ENCODE measurements at places on chromosomes 7 and 10.

DNA sequence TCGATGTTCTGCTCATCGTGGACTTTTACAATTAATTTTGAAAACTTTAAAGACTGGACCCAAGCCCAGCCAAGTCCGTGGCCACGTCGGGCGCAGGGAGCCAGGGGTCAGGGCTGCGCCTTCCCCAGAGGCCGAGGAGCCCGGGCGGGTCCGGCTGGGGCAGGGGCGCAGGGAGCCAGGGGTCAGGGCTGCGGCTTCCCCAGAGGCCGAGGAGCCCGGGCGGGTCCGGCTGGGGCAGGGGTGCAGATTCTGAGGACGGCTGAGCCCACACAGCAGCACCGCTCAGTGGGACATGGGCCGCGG lies 75.2 kb downstream of the MICALL2 start:
- DNase-seq = no peak

DNA sequence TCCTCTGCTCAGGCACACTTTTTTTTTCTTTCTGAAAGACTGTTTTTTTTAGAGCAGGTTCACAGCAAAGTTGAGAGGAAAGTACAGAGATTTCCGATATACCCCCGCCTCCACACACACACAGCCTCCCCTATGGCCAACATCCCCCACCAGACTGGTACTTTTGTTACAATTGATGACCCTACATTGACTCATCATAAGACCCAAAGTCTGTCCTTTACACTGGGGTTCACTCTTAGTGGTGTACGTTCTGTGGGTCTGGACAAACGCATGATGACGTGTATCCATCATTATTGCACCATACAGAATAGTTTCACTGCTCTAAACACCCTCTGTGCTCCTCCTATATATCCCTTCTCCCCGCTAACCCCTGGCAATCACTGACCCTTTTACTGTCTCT lies 107.7 kb downstream of the RBM20 start:
- DNase-seq = no peak

GRCh38 chr7:79897166-79897565 lies 237.5 kb upstream of the GNAI1 start:
- DNase-seq = no peak

GRCh38 chr10:11292576-11293302 lies 275.1 kb downstream of the CELF2 start:
- no peak for DNase-seq

- DNase-seq = no peak
Measured at GRCh38 chr10:51137756-51138529, 63.7 kb downstream of the PRKG1 start.

GRCh38 chr10:63415640-63416244 lies 50.0 kb downstream of the JMJD1C start:
- DNase-seq = no peak

GRCh38 chr7:54687462-54688212 lies 71.4 kb downstream of the SEC61G start:
- no peak for DNase-seq

DNA sequence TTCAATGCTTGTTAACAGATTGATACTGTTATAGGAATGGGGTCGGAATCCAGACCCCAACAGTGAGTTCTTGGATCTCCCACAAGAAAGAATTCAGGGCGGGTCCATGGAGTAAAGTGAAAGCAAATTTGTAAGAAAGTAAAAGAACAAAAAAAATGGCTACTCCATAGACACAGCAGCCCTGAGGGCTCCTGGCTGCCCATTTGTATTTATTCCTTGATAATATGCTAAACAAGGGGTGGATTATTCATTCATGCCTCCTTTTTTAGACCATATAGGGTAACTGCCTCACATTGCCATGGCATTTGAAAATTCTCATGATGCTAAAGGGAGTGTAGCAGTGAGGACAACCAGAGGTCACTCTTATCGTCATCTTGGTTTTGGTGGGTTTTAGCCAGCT lies 717.2 kb upstream of the KCND2 start:
- no peak for DNase-seq

GRCh38 chr10:59331661-59332060 lies 30.7 kb downstream of the FAM13C start:
- no peak for DNase-seq

GRCh38 chr7:107816011-107816566 lies 13.1 kb upstream of the SLC26A3 start:
- DNase-seq = no peak

GRCh38 chr7:39016609-39017008 lies 38.9 kb downstream of the POU6F2 start:
- DNase-seq = peak; percentile 44

DNA sequence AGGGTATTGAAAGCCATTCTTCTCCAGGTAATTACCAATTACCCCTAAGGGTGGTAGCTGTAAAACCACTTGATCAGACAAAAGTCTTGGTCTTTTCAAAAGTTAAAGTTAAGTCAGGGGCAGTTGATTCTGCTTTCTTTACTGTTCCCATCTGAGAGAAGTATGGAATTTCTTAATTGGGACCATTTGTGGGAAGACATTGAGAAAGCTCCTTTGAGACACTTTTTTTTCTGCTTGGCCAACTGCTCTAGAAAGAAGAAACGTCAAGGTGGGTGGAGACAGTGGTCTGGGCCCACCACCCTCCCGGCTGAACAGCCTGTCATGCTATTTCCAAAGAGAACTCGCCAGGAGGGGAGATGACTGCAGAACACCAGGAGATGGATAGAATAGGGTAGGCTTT lies 45.3 kb downstream of the WNT2 start:
- DNase-seq = no peak

DNA sequence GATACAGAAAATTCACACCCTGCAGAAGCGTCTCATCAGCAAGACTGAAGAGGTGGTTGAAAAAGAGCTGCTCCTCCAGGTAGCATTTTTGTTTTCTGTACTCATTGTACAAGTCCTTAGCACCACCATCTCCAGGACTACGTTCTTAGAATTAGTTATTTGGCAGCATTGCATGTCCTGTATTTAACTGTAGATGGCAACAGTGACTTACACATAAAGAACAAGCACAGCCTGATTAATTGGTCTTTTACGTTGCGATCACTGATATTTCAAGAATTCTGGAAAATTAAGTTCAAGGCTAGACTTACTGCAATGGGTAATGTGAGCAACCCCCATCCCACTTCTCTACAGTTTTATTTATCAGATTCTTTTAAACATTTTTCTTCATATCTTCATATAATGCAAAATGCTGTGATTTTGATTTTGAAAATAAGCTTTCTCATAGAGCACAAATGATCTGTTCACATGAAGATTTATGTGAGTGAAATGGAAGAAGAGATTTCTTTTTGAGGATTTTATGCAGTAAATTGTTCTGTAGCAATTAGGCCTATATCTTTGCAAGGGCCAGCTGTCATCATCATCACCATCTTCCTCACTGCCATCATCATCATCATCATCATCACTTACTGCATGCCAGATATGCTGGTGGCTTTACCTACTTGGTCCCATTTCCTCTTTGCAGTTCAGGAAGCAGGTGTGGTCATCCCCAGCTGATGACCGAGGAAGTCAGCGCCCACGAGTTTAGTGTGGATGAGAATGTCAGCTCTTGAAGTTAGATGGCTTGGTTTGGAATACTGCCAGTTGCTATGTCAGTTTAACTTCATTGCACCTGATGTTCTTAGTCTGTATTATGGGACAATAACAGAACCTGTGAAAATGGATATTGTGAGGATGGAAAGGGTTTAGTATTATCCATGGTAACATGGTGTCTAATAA lies 53.4 kb downstream of the CFAP58 start:
- DNase-seq = no peak

DNA sequence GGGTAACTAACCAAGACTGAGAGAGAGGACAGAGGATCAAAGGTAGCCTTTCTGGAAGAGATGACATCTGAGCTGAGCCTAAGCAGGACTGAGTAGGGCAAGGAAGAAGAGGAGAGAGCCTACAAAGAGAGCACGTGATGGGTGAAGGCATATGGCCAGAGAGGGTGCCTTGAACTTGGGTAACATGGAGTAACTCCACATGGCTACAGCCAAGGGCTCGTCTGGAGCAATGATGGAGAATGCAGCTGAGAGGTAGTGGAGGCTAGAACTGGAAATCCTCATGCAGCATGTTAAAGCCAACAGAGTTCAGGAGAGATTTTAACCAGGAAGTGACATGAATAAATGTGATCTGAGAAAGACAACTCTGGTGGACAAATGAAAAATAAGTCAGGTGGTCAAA lies 77.8 kb downstream of the LRRC17 start:
- DNase-seq = no peak

DNA sequence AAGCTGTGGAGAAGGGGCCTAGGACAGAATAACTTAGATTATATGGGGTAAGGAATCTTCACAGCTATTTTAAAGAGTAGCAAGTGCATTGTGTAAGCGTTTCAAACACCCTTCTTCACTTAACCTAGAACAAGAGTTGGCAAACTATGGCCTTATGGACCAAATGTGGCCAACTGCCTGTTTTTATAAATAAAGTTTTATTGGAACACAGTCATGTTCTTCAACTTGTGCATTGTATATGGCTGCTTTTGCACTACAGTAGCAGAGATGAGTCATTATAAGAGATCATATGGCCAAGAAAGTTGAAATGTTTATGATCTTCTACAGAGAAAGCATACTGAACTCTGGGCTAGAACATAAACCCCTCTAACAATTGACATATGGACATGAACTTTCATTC lies 187.8 kb downstream of the ETV1 start:
- no peak for DNase-seq

DNA sequence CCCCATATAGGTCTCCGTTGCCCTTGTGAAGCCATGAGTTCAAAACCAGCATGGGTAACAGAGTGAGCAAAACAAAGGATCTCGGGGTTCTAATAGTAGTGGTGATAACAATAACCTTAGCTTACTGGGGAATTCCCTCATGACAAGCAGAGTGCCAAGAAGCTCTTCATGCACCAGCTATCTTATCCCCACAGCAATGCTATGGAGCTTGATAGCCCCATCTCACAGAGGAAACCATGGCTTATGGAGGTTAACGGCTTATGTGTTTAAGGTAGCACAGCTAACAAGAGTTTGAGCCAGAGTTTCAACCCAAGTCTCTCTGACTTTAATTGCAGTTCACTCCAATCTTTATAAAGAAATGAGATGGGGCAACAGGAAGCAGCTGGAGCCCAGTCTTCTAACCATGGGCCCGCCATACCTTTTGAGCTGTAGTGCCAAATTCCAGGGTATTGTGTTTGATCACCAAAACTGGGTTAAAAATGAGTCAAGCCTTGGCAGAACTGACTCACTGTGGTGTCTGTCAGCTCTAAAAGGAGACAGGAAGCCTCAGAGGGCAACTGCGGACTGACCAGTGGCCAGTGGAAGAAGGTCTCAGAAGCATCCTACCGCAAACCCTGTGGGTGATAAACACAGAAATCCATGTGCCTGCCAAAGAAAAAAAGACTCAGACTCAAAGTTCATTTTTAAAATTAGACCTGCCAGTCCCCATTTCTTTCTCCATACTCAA lies 16.5 kb upstream of the PLAU start:
- no peak for DNase-seq

- peak; percentile 62 for DNase-seq
Measured at GRCh38 chr10:124717911-124718741, 26.1 kb downstream of the FAM53B start.

DNA sequence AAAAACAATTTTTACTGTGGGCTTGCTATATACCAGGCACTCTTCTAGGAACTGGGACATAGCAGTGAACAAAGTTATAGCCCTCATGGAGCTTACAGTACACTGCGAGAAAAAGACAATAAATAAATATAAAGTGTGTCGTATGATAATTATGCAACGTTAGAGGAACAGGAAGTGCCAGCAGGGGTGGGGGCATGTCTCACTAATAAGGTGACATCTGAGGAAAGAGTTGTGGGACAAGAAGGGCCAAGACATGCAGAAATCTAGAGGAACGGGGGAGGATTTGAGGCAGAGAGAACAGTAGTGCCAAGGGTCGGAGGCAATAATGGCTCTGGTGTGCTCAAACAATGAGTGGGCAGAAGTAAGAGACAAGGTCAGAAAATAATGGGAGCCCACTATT lies 52.8 kb downstream of the LMBR1 start:
- no peak for DNase-seq

GRCh38 chr10:121539786-121540185 lies 58.5 kb downstream of the FGFR2 start:
- DNase-seq = no peak

DNA sequence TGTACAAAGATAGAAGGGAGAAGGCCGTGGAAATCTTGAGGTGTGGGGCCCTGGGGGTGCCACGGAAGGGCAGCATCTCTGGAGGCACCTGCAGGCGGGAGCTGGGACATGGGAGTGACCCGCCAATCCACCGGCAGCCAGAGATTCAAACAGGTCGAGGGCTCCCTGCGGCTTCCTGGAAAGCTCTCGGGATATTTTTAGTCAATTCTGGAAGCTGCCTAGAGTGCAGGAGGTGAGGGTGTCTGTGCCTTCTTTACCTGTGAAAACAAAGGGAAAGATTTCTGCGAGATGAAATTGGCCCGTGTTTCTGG lies 16.6 kb downstream of the MNX1 start:
- DNase-seq = no peak

GRCh38 chr10:34193931-34194626 lies 621.0 kb downstream of the PARD3 start:
- DNase-seq = no peak

GRCh38 chr7:81884817-81885216 lies 115.0 kb upstream of the HGF start:
- no peak for DNase-seq

- no peak for DNase-seq
Measured at GRCh38 chr7:2785071-2785500, 59.0 kb downstream of the GNA12 start.

DNA sequence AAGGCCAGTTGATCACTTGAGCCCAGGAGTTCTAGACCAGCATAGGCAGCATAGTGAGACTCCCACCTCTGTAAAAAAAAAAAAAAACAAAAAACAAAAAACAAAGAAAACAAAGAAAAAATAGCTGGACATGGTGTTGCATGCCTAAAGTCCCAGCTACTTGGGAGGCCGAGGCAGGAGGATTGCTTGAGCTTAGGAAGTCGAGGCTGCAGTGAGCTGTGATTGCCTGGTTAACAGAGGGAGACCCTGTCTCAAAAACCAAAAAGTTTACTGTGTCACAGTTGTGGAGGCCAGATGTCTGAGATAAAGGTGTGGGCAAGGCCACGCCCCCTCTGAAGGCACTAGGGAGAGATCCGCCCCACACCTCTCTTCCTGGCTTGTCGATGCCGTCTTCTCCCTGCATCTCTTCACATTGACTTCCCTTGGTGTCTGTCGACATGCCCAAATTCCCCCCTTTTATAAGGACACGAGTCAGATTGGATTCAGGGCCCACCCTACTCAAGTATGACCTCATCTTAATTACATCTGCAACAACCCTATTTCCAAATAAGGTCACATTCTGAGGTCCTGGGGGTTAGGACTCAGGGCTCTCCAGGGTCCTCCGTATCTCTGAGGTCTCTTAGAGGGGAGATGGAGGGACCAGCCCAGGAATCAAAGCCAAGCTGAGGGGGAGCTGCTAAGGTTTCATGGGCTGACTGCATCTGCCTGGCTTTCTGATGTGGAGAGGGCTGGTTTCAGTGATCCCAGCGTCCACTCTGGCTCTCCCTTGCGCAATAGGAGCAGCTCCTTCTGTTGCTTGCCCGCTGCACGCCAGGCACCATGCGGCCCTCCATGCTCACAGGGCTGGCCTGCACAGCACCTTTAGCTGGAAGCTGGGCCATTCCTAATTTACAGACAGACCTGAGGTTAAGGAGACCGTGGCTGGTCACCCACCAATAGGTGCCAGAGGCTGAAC lies 23.1 kb downstream of the AGAP3 start:
- DNase-seq = peak; percentile 31

Measured in mucosa of descending colon (tissue), 3 donors.